Astrocyte of the hippocampus (primary cell): ENCODE measurements at places on chromosomes 7 and 10.

GRCh38 chr10:23754179-23754578 lies 315.3 kb downstream of the OTUD1 start:
- no peak for DNase-seq

DNA sequence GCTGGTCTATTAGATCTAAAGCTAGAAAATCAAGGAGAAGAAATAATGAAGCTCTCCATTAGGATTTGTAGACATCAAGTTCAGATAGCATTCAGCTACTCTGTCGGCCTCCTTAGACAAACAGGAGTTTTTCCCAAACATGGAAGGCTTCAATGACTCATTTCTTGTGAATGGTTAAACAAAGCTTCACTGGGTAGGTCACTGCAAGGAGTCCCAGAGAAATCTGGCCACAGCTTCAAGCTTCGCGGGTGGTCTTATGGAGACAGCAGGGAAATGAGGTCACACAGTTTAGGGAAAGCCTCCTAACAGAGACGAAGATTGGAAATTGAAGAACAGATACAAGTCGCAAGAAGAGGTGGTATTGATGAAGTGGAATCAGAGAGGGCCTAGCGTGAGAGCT lies 22.6 kb upstream of the LRRC72 start:
- DNase-seq = peak; percentile 69

DNA sequence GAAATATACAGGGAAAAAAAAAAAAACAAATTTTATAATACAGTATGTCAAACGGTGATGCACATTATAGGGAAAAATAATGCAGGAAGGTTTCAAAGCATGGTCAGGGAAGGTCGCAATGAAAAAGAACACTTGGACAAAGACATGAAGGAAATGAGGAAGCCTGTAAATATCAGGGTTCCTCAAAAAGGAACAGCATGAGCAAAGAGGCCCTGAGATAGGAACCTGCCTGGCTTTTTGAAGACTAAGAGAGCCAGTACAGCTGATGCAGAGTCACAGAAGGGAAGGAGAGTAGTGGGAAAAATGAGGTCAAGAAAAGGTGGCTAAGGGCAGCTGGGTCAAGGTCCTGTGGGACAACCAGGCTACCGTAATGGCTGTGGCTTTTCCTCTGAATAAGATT lies 1.9 kb downstream of the VPS41 start:
- DNase-seq = no peak

- DNase-seq = peak; percentile 52
These were observed 11.3 kb downstream of the GNAI1 start for GRCh38 chr7:80145780-80146422.

- DNase-seq = peak; percentile 38
These were observed 403.1 kb downstream of the ADRA2A start for GRCh38 chr10:111479966-111480365.

DNA sequence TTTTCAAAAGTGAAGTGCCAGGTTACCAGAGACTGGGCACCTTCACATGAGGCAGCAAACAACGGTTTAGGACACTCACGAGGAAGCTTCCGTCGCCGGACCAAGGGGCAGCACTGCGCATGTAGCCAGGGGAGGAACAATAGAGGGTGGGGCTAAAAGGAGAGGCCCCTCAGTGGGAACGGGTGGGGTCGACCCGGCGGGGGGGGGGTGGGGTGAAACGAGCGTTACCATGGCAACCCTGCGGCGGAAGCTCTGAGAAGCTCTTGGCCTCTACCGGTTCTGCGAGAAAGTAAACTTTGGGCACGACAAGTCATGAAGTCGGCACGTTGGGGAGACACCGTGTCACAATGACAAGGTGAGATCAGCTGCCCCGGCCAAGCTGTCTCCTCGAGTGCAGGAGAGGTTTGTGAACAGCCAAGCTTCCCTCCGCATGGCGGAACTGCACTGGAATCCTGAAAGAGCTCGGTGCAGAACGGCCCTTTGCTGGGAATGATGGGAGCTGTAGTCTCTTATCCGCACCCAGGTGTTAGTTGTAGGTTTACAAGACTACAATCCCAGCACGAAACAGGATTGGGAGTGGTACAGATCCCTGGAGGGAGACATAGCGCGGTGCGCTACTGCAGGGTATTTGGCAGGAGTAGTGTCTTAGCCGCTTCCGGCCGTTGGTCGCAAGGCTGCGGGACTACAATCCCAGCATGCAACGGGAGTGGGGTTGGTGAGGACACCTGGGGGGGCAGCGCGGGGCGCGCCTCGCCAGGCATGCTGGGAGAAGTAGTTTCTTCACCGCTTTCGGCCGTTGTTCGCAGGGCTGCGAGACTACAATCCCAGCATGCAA lies 72.8 kb upstream of the ZNF722 start:
- peak; percentile 8 for DNase-seq

- no peak for DNase-seq
These were observed 17.0 kb downstream of the PRSS2 start for GRCh38 chr7:142787783-142788182.

- no peak for DNase-seq
These were observed 404.2 kb upstream of the FOXK1 start for GRCh38 chr7:4277936-4278335.

GRCh38 chr7:37540917-37541316 lies 92.3 kb upstream of the ELMO1 start:
- DNase-seq = peak; percentile 20

DNA sequence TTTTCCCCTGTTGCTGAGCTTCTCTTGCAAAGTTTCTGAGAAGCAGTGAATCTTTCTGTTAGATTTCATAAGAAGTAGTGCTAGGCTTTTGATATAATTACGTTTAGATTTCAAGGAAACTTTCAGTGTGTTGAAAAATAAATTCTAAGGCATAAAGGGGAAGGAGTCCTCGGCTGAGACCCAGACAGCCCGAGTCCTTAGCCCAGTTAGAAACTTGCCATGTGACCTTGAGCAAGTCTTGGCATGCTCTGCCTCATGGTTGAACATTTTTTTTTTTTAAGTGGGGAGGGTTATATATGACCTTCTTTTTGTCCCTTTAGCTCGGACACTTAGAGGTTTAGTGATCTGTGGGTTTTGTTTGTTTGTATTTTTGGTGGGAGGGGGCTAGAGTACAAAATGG lies 117.5 kb downstream of the TCF7L2 start:
- DNase-seq = no peak

GRCh38 chr7:75654855-75655254 lies 83.9 kb downstream of the HIP1 start:
- no peak for DNase-seq

GRCh38 chr7:69982197-69982596 lies 383.9 kb downstream of the AUTS2 start:
- DNase-seq = peak; percentile 80

- peak; percentile 46 for DNase-seq
These were observed 995 bp upstream of the INPP5F start for GRCh38 chr10:119724593-119725516.
